ENCODE measurements at places on chromosomes 6 and 20.

GRCh38 chr6:101015541-101015940 is 134.4 kb upstream of the ASCC3 start:
- DNase-seq: no peak

DNA sequence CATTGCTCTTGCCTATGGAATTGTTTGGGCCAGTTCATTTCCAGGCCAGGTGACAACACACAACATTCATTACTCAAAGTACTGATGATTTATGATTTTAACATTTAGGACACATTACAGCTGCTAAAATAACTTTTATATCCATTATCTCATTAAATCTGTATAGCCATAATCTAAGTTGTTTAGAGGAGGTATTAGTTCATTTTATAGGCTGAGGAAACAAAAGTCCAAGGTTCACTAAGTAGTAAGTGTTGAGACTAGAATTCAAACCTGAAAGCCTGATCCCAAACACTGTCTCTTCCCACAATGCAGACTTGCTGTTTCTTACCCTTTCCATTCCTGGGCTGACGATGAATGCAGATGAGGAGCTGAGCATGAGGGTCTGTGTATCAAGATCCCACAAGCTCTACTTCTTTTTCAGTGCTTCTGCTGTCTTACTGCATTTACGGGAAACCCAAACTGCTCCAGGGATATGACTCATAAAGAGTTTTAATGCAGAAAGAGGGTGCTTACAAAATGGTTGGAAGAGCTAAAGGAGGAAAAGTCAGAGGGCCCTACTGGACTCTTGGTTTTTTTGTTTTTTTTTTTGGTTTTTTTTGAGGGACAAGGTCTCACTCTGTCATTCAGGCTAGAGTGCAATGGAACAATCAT is 17.9 kb downstream of the TENT5A start:
- no peak for DNase-seq

DNA sequence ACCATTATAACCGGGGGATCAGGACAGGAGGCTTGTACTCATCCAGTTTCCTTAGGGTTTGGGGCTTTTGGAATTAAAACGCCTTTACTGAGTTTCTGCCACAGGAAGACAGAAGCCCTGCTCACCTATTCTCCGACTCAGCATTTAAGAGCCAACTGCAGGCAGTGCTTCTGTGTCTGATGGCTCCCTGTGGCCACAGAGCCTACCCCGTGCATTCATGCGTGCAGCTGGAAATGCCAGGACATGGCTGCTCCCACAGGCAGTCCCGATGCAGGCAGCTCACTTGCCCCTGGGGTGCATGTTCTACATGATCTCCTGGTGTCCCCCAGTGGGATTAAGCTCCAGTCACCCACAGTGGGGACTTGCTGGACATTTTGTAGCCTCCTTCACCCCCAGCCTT is 22.2 kb downstream of the ZNF831 start:
- no peak for DNase-seq

DNA sequence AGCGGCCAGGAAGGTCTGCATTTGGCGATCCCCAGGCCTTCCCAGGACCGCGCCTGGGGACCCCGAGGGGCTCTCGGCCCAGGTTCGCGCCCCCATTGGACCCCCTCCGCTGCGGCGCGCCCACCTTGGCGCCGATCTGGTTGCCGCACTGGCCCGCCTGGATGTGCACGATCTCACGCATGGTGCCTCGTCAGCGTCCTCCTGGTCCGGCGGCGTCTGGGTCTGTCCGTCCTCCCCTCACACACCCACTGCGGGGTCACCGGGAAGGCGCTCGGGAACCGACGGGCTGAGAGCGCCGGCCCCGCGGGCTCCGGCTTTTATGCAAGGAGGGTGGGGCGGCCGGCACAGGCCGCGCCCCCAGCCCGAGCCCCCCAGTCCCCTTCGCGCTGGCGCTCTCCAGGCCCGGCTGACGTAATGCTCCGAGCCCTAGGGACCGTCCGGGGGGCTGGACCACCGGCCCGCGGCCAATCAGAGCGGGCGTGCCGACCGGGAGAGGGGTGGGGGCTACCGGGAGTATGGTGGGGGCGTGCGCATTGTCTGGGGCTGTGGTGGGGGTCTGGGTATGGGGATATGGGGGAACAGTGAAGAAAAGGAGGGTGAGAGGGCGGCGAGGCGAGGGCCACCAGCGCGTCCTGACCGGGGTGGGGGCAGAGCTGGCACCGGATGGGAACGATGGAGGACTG is at the start of gene TUBB2B:
TSS of gene TUBB2B (minus strand) at position 291 of the 683 bp plus-strand sequence. CDS start at position 181, 110 bp downstream.
- no peak for DNase-seq

- DNase-seq: no peak
These were observed 289.3 kb downstream of the KIF16B start for GRCh38 chr20:16283978-16284377.

DNA sequence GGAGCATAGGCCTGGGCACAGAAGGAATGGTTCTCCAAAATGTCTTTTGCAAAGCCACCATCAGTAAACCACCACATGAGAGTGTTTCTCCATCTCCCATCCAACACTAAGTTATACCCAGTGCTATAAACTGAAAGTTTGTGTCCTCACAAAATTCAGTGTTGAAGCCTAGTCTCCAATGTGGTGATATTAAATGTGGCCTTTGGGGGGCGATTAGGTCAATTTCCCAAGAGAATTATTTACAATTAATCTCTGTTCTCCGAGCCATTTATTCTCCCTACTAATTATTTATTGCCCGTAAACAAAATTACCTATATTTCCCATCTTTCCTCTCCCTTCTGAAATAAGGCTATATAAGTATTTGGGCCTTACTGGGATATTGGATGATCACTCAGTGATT is 26.1 kb downstream of the OR2B2 start:
- no peak for DNase-seq

DNA sequence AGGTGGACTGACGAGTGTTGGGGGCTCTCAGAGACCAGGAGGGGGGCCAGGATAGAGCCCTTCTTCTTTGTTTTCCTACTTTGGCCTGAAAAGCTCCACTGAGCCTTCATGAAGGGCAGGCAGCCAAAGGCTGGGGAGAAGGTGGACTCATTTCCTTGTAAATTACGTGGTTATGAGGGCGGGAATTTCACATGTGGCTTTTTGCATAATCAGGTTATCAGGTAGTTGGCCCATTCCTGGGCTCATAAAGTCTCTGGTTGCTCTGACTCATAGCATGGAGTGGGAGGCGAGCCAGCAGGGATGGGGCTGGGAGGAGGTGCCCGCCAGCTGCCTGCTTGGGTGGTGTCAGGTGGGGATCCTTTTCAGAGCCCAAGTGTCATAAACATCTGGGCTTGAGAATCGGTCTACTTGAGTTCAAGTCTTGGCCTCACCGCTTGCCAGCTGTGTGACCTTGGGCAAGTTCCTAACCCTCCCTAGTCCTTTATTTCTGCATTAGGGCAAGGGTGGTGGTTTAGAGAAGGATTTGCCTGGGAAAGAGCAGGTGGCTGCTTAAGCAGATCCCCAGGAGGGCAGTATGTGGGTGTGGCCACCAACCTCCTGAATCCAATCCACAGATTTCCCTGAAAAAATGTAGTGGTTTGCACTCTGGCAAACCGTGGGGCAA is 26.5 kb upstream of the RNF24 start:
- no peak for DNase-seq

- no peak for DNase-seq
These were observed 139.2 kb downstream of the SOX4 start for GRCh38 chr6:21732731-21733130.

DNA sequence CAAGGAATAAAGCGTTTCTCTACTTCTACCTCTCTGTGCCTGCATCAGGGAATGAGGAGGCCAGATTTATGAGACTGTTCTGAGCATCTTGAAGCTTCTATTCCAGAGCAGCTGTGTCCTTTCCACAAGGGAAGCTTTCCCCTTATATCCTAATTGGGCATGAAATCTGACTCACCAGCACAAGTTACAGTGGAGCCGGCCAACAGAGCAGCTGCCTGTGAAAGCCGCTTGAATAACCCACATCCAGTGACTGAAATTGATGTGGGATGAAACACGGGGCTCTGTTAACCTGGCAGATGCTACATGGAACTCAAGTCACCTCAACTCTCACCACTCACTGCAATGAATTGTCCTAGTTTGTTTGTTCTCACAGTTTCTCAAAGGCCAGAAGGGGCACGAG is 400.3 kb downstream of the TFAP2A start:
- no peak for DNase-seq

DNA sequence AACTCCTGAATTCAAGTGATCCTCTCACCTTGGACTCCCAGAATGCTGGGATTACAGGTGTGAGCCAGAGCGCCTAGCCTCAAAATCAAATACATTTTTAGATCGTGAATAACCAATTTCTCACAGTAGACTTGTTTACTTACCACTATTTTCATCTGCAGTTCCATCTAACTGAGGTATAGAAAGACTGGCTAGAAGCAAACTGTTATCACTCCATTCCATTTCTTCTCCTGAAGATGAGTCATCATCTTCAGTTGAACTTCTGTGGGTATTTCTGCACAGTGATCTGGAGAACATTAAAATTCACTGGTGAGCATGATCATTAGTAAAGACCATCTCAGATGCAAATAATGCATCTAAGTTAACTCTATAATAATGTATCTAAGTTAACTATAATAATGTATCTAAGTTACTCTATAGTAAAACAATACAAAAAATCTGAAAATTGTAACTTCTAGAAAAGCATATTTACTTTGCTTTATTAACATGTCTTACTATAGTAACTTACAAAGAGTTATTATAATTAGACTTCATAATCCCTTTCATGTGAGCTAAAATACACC is 105.4 kb downstream of the REV3L start:
- DNase-seq: no peak
